ENCODE measurements at places on chromosomes 2 and 18. TPM values are rescaled to one million over a fixed set of nuclear protein-coding genes. Genes with fewer than 3 reads are reported as not detected.

- peak; percentile 34 for DNase-seq
Observed at GRCh38 chr2:168920504-168921157, 19.5 kb downstream of the G6PC2 start.

GRCh38 chr2:11554399-11554716 lies 20.5 kb downstream of the GREB1 start:
- DNase-seq = no peak

GRCh38 chr2:120785228-120785966 lies 49.7 kb downstream of the GLI2 start:
- no peak for DNase-seq

- peak; percentile 28 for DNase-seq
Observed at GRCh38 chr18:3605486-3605952, 155.5 kb downstream of the TGIF1 start.

DNA sequence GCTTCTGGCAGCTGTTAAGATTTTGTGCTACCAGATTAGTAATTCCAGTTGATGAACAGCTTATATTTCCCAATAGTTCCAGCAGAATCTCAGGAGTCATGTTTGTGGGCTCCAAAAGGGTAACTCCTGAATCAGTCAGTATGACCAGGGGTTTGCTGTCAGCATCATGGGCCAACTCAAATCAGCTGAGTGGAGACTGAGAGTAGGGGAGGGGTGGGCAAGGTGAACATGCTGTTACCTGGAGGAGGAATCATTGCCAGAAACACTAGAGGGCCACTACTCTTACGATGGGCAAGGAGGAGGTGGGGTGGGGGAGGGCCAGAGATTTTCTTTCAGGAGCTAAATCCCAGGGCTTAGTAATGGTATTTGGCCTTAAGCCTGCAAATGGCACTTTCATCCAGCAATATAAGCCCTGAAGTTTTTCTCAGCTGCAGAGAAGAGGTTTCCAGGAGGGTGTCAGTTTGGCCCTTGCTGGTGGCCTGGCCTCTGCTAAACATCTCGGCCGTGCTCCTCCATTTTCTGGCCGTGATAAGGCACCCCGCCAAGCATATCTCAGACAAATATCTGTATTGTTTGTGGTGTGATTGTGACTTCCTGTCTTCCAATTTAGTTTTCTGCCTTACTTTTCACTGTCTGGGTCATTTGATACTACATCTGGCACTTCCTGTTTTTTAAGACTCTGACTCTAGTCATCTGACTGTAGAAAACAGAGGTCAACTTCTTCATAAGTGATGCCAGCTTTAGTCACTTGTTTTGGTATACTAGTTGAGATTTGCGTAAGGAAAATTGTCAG lies 120.5 kb upstream of the CXCR4 start:
- peak; percentile 4 for DNase-seq

Gene HJURP
- total RNA-seq = 22.6 TPM

Gene FMNL2
- total RNA-seq = 10.9 TPM

Gene LOXHD1
- total RNA-seq = not detected

Gene CERKL
- not detected for total RNA-seq

Gene GTF2A1L
- total RNA-seq = not detected
